ENCODE measurements at places on chromosomes 16 and 17.

DNA sequence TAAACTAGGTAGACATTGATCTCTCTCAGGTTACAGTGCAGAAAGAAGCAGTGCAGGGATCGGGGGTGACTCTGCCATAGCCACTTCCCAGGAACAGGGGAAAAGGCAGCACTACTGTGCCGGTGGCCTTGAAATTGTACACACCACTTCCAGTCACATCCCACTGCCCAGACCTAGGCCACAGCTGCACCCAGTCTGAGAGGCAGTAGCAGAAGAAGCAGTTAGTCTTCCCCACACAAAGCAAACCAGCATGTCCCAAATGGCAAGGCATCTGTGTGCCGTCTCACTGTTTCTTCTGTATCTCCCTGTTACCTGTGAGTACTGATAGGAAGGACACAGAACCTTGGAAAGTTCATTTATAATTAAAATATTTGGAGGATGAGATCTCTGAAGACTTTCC, 47.0 kb downstream of the TMC6 start:
- no peak for DNase-seq

DNA sequence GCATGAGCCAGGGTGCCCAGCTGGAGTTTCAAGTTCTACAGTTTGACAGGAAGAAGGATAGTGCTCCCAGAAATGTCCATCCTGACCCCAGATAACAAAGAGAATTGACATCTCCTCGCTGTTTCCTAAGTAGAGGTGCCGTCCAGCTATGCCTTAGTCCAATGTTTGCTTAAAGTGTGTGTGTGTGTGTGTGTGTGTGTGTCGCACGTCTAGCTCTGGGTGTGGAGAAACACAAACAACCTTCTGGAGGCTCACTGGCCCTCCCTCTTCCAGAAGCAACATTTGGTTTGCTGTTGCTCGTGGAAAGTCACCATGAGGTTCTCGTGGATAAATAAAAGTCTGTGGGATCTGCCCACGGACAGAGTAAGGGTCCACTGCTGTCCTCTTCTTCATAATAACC, 22.1 kb downstream of the EMP2 start:
- no peak for DNase-seq

DNA sequence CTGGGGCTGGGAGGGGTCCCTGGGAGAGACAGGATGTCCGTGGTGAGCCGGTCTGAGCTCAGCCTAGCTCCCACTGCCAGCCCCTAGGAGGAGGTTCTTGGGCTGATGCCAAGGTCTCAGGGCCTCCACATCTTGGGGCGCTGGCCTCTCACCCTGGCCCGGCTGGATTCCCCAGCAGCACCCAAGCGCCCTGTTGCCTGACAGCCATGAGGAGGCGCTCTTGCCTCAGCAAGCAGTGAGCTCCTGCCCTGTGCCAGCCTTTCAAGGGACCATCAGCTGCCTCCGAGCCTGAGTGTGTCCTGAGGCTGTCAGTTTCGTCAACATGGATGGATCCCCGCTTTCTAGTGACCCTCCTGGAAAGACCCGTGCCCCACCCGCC, 234.9 kb upstream of the CIBAR2 start:
- no peak for DNase-seq

- no peak for DNase-seq
These were observed 325.9 kb downstream of the ZFHX3 start for GRCh38 chr16:72721981-72722380.

DNA sequence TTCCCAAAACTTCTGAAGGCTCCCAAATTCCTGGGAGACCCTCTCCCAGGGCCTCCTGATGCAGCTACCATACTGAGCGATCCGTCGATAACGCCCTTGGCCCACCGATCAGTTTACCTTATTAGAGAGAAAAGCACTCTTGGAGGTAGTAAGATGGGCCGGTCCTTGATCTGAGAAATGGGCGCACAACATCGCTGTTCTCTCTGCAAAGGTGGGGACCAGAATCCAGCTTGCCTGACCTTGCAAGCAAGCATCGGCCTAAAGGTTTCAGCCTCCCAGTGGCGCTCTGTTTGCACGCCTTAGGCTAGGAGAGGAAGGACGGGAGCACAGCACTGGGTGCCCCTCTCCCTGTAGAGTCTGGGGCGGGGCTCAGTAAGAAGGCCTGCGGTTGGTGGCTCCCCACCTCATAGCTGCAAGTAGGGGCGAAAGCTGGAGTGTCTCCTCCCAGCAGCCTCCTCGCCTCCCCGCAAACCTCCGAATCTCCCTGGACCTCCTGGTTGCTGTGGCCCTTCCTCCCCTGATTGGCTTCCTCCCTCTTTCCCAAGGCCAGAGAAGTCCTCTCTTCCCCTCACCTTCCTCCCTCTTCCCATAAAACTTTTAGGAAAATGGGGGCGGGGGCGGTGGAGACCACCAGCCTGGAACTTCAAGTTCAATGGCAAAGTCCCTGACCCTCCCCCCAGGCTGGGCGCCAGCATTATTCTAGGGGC, at the start of gene PRAC1:
Gene PRAC1 (minus strand): TSS at position 318 of the 707 bp plus-strand sequence. CDS start 126 bp downstream, at position 192.
- DNase-seq, result no peak

DNA sequence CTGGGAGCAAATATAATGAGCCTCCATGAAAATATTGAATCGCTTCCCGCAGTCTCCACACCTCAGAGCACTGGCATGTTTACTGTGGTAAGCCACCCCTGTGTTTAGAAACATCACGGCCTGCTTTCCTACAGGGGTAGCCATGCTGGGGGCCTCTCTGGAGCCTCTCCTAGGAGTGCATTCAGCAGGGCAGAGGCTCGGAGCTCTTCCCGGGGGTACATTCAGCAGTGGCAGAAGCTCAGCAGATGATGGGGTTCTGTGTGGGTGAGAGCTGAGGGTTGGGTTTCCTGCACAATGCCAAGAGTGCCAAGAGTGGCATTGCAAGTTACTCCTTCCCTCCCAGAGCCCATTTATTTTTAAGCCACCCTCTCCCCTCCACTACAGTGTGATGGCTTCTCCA, 386.6 kb downstream of the SEC14L1 start:
- DNase-seq, result no peak

GRCh38 chr16:57304169-57305061, 19.9 kb upstream of the PLLP start:
- DNase-seq, result no peak

DNA sequence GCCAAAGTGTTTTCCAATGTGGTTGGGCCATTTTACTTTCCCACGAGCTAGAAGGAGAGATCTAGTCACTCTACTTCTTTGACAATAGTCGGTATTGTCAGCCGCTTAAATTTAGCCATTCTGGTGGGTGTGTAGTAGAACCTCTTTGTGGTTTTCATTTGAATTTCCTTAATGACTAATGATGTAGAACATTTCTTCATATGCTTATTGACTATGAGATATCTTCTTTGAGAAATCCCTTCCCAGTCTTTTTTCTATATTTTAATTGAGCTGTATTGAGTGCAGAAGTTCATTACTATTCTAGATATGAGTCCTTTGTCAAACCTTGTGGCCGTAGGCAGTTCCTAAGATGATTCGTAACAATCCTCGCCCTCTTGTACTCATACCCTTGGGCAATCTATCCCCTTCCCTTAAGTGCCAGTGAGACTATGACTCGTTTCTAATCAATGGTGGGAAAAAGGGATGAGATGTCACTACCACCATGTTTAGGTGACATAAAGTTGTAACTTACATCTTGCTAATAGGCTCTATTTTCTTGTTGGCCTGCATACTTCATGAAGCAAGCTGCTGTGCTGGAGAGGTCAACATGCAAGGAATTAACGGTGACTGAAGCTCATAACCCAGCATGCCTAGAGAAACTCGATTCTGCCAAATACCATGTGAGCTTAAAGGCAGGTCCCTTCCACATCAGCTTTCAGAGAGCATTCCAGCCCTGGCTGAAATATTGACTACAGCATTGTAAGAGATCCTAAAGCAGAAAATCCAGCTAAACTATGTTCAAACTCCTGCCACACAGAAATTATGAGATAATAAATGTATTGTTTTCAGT, 817.9 kb upstream of the SOX9 start:
- no peak for DNase-seq

DNA sequence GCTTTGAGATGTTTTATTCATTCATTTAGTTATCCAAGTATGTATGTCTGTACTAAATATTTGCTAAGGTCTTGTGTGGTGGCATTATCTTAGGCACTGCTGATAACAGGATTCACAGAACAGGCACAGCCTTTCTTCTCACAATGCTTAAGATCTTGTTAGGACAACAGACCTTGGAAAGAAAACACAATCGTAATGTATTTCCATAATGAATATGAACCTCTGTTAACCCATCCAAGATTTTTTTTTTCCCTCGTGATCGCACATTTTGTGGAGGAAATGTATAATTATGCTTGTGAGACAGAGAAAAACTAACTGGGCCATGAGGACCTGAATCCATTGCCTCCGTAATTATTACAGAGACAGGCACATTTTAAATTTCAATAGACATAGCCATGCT, 121.9 kb downstream of the NPIPB5 start:
- no peak for DNase-seq

DNA sequence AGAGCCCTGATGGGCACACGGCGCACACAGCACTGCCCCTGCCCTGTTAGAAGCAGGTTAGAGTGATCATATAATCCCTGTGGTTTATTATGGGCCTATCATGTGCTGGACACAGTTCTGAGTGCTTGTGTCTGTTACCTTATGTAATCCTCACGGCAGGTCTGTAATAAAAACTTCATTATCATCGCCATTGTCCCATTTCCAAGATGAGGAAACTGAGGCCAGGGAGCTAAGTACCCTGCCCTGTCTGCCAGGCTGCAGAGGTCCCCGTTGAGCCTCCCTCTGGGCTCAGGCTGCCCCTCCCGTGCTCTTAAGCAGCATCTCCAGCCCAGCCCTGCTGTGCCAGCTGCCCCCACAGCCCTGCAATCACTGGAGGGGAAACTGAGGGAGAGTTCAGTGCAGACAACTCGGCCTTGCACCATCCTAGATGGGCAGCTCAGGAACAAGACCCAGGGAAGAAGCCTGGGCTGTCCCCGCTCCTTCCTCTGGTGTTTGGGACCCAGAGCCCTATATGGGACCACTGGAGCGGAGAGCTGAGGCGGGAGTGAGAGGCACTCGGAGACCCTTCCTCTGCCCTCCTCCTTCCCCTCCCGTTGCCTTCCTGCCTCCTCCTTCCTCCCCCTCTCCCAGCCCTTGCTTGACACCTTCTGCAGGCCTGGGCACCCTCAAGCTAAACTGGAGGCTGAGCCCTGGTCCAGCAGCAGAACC, 42.0 kb downstream of the WNT3 start:
- no peak for DNase-seq

- no peak for DNase-seq
These were observed 66.7 kb downstream of the TANGO6 start for GRCh38 chr16:68910051-68910450.
